ENCODE measurements at places on chromosomes 7 and 10.

- no peak for DNase-seq
Measured at GRCh38 chr7:54330216-54330800, 211.9 kb upstream of the VSTM2A start.

DNA sequence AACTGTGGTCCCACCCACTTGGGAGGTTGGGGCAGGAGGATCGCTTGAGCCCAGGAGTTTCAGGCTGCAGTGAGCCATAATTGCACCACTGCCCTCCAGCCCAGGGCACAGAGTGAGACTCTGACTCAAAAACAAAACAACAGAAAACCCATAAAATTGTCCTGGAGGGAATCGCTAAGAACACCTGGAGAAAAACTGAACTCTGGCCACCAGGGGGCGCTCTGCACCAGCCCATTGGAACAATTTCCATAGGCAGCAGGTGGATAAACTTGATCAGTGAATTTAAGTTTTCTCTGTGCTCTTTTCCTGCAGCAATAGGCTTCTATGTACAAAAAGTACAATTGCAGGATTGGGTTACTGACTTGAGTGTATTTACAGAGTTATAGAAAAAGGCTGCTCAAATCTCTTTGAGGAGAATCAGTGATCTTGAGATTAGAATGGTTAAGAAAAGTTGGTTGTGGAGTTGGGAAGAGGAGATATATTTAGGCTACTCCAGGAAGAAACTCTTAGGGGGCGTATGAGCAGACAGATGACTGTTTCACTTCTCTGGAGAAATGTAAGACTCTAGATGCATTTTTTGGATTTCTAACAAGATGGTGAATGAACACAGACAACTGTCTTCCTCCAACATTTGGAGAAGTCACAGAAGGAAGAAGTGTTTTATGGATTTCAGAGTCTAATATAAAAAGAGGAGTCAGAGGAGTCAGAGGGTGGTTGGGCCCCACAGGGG, 274.9 kb upstream of the GALNT17 start:
- DNase-seq, result peak; percentile 55

DNA sequence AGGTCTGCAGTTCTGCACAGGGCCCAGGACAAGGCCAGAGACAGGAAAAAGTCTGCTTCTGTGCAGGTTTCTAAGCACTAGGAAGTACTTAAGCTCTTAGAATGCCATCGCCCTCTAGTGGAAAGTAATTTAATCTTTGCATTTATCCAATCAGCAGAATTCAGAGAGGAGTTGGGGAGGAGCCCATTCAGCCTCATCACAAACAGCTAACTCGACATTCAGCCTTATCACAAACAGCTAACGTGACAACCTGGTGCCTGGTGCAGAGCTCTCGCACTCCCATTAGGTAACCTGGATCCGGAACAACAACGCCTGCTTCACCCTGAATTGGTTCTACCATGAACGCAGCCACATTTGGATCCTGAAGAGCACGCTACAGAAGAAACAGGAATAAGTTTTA, 15.2 kb downstream of the OAT start:
- DNase-seq, result peak; percentile 88

- DNase-seq, result no peak
Measured at GRCh38 chr10:565676-566075, 123.8 kb downstream of the DIP2C start.

GRCh38 chr7:76269895-76270294, 32.6 kb upstream of the HSPB1 start:
- DNase-seq, result no peak

GRCh38 chr10:47165711-47166404, 134.1 kb upstream of the GDF10 start:
- DNase-seq, result no peak

DNA sequence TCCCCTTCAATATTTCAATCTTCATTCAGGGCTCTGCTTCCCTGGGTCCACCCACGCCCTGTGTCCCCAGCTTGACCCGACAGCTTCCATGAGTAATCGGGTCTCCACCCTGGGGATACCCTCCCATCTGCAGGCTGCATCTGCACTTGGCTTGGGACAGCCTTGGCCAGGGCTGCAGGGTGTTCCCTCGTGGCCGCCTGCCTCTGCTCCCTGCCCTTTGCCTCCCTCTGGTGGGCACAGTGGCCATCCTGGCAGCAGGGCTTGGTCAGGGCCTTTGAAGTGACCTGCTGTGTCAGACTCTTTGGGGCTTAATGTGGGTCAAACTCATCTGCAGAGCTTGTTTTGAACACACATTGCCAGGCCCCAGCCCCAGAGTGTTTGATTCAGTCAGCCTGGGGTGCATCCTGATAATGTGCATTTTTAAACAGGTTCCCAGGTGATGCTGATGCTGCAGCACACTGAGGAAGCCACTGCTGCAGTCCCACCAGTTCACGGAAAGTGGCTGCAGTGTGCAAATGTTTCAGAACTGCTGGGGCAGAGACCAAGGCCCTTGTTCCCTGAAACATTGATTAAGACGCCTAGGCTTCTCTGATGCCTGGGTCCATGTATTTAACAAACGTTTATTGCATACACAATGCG, 80.7 kb upstream of the SEC61G start:
- peak; percentile 79 for DNase-seq

- no peak for DNase-seq
Measured at GRCh38 chr7:90727412-90727811, 131.3 kb downstream of the CDK14 start.

DNA sequence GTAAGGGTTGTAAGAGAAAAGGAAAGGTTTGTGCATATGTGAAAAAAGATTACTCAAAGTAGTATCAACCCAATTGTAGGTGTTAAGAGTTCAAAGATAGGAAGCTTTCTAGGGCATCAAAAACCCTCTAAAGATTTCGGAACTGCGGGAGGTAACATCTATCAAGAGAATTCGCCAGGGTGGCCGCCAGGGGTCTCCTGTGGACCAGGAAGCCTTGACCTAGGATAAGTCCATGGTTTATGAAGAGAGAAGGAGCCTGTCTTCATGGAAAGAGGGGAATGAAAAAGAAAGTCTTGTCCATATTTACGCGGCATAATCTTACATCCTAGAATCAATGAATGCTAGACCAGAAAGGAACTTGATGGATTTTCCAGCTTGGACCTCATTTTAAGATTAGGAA, 140.7 kb upstream of the CALCR start:
- DNase-seq, result peak; percentile 59

- no peak for DNase-seq
Measured at GRCh38 chr7:28481091-28481926, 69.0 kb downstream of the CREB5 start.

Data from erythroblast (primary cell).